GM12878 (cell line): ENCODE measurements at places on chromosomes 7 and 10.

DNA sequence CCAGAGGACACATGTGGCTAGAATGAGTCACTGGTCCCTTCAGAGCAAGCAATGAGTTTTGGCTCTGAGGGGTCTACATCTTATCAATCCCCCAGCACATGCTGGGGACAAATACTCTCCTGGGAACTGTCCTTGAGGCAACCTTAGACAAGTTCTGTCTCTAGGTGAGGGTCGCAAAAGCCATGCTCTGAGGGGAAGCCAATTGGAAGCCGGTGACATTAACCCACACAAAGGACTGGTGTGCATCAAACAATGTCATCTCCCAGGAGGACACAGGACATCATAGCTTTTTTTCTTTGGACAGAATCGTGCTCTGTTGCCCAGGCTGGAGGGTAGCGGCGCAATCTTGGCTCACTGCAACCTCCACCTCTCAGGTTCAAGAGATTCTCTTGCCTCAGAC, 111.6 kb upstream of the ZNF722 start:
- no peaks in the 10 kb centered on the region for H3K27me3 ChIP-seq
- H3K36me3 ChIP-seq, result no peaks in the 10 kb centered on the region
- no peaks in the 10 kb centered on the region for H3K4me1 ChIP-seq
- DNase-seq, result no peak

DNA sequence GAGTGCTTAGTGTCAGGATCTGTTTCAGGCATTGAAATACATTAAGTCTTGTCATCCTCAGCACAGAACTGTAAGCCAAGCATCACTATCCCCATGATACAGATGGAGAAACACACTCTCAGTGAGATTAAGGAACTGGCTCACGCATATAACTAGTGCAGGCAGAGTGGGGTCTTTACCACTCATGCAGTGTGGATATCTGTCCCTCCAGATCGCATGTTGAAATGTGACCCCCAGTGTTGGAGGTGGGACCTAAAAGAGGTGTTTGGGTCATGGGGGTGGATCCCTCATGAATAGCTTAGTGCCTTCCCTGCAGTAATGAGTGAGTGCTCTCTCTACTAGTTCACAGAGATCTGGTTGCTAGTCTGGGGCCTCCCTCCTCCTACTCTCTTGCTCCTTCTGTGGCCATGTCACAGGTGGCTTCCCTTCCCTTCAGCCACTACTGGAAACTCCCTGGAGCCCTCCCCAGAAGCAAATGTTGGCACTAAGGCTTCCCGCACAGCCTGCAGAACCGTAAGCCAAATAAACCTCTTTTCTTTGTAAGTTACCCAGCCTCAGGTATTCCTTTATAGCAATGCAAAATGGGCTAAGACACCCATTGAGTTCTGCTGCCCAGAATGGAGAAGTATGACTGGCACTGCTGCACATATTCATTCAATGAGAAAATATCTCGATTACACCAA, 31.8 kb upstream of the MSMB start:
- no peaks in the 10 kb centered on the region for H3K4me1 ChIP-seq
- H3K36me3 ChIP-seq, result no peaks in the 10 kb centered on the region
- no peaks in the 10 kb centered on the region for H3K27me3 ChIP-seq
- H3K4me3 ChIP-seq, result no peak overlapping the region
- no peak overlapping the region for H3K27ac ChIP-seq
- no peak for DNase-seq

DNA sequence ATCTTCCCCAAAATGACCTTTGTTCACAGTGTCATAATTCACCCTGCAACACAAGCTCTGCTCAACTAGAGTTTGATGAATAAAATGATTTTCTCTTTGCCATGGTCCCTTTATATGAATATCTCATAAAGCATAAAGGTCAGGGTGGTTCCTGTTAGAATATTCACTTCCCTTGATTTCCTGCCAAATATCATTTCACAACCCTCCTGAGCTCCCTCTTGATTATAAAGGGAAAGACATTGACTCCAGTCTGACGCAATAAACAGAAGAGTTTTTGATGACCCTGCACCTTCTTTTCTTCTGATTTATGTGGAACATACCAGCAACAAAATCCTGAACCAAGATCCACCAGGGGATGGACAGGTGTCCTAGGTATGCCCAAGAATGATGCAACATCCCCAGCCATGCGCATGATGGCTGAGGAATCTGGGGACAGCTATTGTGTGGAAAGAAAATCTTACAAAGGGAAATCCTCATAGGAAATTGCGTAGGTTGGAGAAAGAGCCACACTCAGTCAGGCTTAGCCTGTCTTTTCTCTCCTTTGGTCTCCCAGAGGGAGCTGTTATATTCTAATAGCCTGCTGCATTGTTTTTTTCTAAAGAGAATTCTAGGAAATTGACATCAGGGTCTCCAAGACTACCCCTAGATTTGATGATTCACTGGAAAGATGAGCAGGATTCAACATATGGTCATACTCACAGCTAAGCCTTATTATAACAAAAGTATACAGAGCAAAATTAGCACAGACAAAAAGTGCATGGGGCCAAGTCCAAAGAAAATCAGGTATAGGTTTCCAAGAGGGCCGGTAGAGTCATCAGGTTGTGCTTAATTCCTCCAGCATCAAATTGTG, 18.8 kb downstream of the IFIT3 start:
- peaks cover 35% of the 10 kb centered on the region for H3K4me1 ChIP-seq
- no peak overlapping the region for H3K27ac ChIP-seq
- no peaks in the 10 kb centered on the region for H3K27me3 ChIP-seq
- no peaks in the 10 kb centered on the region for H3K36me3 ChIP-seq

- no peaks in the 10 kb centered on the region for H3K27me3 ChIP-seq
- H3K4me1 ChIP-seq, result no peaks in the 10 kb centered on the region
- no peak for DNase-seq
- no peak overlapping the region for H3K27ac ChIP-seq
- no peaks in the 10 kb centered on the region for H3K36me3 ChIP-seq
Measured at GRCh38 chr7:133748443-133749407, 378.4 kb upstream of the LRGUK start.

DNA sequence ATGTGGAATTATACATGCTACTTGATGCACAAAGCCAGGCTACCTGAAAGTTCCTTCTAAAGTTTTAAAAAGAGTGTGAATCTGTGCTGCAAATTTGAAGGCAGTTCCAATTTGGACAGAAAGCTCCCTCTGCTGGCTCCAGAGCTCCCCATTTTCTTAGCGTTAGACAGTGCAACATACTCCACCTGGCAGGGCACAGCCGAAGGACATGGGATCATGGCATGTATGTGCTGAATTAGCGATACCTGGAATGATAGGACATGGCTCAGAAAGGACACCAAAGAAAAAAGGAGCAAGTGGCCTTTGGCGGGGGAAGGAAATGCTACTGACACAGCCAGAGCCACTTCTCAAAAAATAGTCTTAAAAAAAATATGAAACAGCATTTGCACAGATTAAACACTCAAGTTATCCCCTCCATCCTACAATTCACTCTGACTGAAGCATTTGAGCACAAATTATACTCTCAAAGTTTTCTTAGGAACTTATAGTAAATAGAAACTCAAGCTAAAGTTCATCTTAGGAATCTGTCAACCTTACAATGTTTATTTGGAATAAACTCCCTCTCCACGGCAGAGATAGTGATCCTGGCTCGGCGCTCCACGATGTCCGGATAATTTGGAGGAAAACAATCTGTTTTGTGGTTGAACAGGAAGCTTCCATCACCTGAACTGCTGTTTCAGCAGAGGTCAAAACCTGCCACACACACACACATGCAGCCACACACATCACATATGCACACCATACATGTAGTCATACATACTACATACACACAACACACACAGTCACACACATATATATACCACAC, 80.0 kb downstream of the C7orf25 start:
- H3K4me3 ChIP-seq, result no peak overlapping the region
- no peak overlapping the region for H3K27ac ChIP-seq
- H3K27me3 ChIP-seq, result no peaks in the 10 kb centered on the region

DNA sequence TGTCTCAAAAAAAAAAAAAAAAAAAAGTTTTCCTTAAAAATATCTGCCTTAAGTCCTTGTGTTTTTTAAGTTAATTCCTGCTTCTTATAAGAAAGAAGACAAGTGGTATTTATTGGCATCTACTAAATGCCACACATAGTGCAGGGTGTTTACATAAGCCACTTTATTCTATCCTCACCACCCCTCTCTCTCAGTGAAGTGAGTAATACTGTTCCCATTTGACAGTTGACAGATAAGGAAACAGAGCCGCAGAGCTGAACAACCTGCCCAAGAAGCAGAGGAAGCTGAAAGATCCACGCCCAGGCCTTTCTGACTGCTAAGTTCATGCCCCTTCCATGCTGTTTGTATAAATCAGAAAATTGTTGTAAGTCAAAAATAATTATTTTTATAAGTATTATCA, 54.1 kb downstream of the ABLIM1 start:
- no peaks in the 10 kb centered on the region for H3K36me3 ChIP-seq
- H3K27ac ChIP-seq, result no peak overlapping the region
- no peak for DNase-seq
- H3K4me3 ChIP-seq, result no peak overlapping the region
- no peaks in the 10 kb centered on the region for H3K4me1 ChIP-seq

GRCh38 chr7:74040101-74040790, 12.3 kb downstream of the ELN start:
- H3K36me3 ChIP-seq, result no peaks in the 10 kb centered on the region
- no peak overlapping the region for H3K27ac ChIP-seq
- no peak overlapping the region for H3K4me3 ChIP-seq
- no peak for DNase-seq
- H3K27me3 ChIP-seq, result no peaks in the 10 kb centered on the region

DNA sequence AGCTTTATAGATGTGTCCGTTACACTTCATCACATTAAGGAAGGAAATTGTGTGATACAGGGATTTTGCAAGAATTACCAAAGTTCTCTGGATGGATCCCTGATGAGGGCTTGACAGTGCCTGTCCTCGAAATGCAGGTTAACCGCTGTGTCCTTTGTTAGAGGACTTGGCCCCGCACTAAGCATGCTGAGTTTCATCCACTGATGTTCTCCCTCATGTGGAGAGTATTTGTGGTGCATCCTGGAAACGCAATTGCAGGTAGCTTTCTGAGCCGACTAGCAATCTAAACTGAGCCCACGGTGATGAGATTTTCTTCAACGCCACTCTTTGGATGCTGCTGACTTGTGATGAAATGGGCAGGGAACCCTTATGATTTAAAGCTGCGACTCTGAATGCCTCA, 71.9 kb upstream of the STK17A start:
- H3K27ac ChIP-seq, result no peak overlapping the region
- no peaks in the 10 kb centered on the region for H3K27me3 ChIP-seq
- no peaks in the 10 kb centered on the region for H3K36me3 ChIP-seq
- no peak for DNase-seq

GRCh38 chr10:99809931-99810615, 27.6 kb downstream of the ABCC2 start:
- no peaks in the 10 kb centered on the region for H3K27me3 ChIP-seq
- no peaks in the 10 kb centered on the region for H3K36me3 ChIP-seq
- no peak overlapping the region for H3K27ac ChIP-seq
- no peak overlapping the region for H3K4me3 ChIP-seq

DNA sequence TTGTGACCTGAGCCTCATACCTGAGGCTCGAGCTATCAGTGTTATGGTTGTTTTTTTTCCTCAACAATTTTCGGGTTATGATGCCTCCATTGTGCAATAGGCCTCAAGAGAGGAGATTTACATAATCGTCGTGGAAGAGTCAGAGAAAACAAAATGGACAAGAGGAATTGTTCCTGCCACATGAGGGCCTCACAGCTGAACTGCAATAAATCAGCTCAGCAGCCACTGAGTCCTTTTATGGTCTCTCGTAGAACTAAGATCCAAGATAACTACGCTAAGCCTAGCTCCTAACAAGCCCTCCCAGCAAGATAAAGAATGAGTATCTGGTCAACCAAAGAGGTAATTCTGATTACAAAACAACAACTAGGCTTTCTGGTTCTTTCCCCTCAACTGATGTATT, 336.8 kb downstream of the WDR11 start:
- H3K27me3 ChIP-seq, result no peaks in the 10 kb centered on the region; the same call in 1 of the 2 replicates
- H3K27ac ChIP-seq, result no peak overlapping the region
- no peak for DNase-seq

- no peak overlapping the region for H3K27ac ChIP-seq
- H3K36me3 ChIP-seq, result peaks cover 21% of the 10 kb centered on the region
- no peaks in the 10 kb centered on the region for H3K27me3 ChIP-seq
- no peak overlapping the region for H3K4me3 ChIP-seq
Measured at GRCh38 chr10:871951-872403, 59.5 kb downstream of the LARP4B start.

GRCh38 chr10:116968331-116968730, 36.7 kb downstream of the SHTN1 start:
- no peaks in the 10 kb centered on the region for H3K4me1 ChIP-seq
- no peaks in the 10 kb centered on the region for H3K27me3 ChIP-seq
- no peak overlapping the region for H3K27ac ChIP-seq
- no peaks in the 10 kb centered on the region for H3K36me3 ChIP-seq
- DNase-seq, result no peak

GRCh38 chr10:2471811-2472210, 595.5 kb upstream of the PFKP start:
- no peaks in the 10 kb centered on the region for H3K4me1 ChIP-seq
- no peaks in the 10 kb centered on the region for H3K36me3 ChIP-seq
- H3K27me3 ChIP-seq, result no peaks in the 10 kb centered on the region
- no peak overlapping the region for H3K4me3 ChIP-seq
- no peak for DNase-seq

- H3K27ac ChIP-seq, result peak overlapping the region; percentile 84
- no peaks in the 10 kb centered on the region for H3K27me3 ChIP-seq
- H3K36me3 ChIP-seq, result 0 out of 2 replicates have a peak, but pooled peaks cover 1% of the 10 kb centered on the region
- H3K4me1 ChIP-seq, result peaks cover 42% of the 10 kb centered on the region
- no peak for DNase-seq
- H3K4me3 ChIP-seq, result 0 out of 2 replicates have a peak overlapping the region, but pooled peaks have one; percentile 10
Measured at GRCh38 chr10:88896994-88897853, 17.2 kb downstream of the STAMBPL1 start.
